CD4-positive, alpha-beta T cell (primary cell): ENCODE measurements at places on chromosomes 2 and 18.

GRCh38 chr2:173410579-173410978, 55.9 kb downstream of the CDCA7 start:
- DNase-seq: no peak

- DNase-seq: no peak
Observed at GRCh38 chr18:7696780-7697179, 129.7 kb downstream of the PTPRM start.

DNA sequence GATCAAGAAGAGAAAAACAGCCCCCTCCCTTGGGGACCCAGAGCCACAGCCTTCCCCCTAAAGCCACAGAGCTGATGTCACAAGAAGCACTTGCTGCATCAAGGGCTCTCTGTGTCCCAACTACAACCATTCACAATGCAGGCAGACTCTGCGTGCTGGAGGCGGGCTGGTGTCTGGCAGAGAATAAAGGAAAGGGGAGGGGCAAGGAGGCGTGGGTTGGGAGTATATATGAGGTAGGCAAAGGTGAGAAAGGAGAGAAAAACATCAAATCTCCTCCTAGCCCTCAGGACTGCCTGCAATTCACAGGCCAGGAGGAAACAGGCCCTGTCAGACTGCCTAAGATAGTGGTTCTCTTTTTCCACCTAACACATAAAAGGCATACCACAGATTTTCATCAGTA, 48.8 kb upstream of the IHH start:
- peak; percentile 7 for DNase-seq

DNA sequence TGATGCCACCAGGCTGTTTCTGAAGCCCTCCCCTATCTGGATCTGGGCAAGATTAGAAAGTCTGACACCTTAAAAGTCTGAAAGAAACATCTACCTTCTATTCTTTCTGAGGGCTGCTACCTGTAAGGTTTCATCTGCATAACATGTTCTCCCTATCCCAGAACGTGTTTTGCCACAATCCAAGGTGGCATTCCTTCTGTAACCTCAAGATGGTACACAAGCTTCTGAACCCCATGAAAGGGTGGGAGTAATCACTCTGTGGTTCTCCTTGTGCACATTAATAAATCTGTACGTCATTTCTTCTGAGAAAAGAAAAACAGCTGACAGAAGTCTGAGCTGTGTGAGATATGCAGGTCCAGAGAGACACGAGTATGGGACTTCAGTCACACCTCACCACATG, 41.8 kb upstream of the MSH6 start:
- DNase-seq: no peak

- peak; percentile 78 for DNase-seq
Observed at GRCh38 chr2:233100192-233100998, 40.3 kb downstream of the INPP5D start.
